ENCODE measurements at places on chromosomes 7 and 10.
A peak's percentile ranks its signal among the peaks of the same experiment; 100 is the strongest.

DNA sequence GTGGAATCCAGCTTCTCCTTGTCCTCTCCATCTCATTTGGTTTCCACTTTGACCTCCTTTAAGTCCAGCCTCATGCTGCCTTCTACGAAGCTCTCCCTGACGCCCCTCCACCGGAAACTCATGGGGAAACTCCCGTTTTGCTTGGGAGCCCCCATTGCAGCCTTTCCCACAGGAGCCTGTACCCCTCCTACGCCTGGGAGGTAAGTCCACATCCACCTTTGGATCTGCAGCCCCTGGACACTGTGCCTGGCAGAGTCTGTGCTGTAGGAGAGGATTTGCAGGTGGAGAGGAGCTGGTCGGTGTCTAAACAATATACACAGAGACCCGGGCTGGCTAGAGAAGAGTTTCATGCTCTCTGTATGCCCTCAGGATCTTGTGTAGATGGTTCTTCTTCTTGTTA, 296.1 kb downstream of the GLRX3 start:
- DNase-seq = no peak

DNA sequence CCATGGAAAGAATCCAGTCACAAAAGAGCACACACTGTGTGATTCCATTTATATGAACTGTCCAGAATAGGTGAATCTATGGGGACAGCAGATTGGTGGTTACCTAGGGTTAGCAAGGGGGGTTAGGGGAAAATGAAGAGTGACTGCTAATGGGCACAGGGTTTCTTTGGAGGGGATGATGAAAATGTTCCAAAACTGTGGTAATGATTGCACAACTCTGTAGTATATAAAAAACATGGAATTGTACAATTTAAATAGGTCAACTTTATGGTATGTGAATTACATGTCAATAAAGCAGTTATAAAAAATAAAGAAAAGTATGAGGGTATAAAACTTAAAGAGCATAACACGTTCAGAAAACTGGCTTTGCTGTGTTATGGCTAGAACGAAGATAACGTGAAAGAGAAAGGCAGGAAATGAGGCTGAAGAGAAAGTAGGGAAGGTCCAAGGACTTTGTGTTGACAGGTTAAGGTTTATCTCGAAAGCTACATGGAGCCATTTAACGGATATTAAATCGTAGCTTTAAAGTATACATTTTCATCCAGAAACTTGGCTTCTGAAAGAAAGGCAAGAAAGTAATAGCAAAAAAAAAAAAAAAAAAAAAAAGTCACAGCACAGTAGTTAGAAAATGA, 26.4 kb upstream of the MSS51 start:
- DNase-seq = no peak

DNA sequence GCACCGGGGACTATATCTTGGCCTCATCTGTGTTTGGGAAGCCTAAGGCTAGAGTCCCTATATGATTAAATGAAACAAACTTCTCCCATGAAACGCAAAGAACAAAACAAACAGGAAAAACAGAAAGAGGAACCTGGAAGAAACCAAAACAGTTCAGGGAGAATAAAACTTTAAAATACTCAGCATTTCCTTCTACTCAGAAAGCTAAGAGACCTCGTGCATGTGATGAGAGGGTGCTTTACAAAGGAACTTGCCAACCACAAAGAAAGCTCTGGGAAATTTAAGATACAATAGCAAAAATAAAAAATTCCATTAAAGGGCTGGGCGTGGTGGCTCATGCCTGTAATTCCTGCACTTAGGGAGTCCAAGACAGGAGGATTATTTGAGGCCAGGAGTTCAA, 6.9 kb downstream of the PILRA start:
- DNase-seq = no peak

DNA sequence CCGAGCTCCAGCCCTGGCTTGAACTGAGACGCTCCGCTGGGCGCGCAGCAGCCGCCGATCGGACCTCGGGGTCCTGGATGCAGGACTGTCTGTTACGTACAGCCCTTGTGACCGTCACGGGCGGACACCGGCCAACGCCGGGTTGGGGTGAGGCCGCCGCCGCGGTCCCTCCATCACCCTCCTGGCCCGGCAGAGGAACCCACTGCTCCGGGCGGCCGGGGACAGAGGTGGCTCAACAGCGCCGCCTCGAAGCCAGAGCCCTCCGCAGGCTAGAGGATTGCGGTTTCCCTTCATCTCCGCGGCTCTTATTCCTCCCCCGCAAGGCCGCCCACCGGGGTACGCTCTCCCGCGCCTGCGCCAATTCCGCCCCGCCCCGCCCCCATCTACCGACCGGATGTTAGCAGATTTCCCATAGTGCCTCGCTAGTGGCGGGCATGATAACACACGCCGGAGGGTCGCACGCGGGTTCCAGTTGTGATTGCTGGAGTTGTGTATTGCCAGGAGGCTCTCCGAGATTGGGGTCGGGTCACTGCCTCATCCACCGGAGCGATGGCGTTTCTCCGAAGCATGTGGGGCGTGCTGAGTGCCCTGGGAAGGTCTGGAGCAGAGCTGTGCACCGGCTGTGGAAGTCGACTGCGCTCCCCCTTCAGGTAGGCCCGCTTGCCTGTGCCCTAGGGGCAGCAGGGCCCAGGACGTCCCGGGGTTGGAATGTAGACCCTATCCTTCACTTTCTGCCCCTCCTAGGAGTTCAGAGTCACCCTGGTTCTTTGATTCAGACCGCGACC, at the start of gene TFAM:
TSS of gene TFAM (plus strand) at position 412 of the 785 bp plus-strand sequence. CDS start at position 550, 138 bp downstream.
- peak; percentile 84 for DNase-seq

DNA sequence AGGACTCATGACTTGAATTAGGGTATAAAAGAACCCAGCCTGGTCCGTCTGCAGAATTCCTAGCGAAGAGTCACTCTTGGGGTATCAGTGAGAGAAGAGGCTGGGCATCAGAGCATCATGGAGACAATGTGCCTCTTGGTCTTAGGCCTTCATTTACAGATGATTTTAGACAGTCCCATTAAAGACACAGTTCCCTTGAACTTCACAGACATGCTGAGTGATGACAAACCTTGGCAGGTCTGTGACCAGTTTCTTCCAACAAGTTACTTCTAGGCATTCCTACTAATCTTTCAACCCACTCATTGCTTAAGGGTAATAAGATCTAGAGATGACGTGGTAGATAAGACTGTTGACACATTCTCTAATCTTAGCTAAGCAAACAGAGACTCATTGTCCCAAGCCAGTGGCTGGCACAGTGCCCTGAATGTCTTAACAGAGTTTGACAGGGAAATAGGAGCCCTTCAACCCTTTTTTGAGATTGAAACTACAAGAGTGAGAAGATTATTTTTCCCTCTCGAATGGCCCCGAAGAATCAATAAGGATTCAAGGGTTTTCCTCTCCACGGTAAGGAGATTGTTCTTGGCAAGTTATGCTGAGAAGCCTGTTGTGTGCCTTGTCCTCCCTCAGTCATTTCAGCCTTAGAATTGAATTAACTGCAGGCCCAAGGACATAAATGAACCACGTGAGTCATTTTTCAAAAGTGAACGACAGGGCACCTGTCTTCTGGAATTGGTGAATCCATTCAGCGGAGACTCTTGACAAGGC, 281.1 kb downstream of the CCDC3 start:
- peak; percentile 36 for DNase-seq

DNA sequence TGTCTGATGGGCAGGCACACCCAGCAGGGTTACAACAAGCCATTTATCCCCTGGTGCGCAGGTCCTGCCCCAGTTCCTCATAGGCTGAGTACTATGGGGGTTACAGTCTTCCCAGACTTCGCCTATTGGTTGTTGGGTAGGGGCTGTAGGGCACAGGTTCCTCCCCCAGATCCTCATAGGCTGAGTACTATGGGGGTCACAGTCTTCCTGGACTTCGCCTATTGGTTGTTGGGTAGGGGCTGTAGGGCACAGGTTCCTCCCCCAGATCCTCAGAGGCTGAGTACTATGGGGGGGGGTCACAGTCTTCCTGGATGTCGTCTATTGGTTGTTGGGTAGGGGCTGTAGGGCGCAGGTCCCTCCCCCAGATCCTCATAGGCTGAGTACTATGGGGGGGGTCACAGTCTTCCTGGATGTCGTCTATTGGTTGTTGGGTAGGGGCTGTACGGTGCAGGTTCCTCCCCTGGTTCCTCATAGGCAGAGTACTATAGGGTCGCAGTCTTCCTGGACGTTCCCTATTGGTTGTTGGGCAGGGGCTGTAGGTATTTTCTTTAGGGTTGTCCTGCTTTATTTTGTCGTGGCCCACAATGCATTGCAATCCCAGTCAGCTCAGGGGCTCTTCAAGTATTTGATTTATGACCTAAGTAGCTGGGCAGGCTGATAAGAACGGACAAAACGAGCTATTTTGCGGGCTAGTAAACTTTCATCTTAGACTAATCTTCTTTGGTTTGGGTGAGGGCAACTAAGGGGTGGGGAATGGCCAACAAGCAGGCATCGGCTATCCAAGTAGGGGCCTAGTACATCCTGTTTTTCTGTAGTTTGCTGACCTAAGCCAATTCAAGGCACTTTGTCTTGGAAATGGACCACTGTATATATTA, 3.4 kb downstream of the LRRC27 start:
- DNase-seq = no peak

GRCh38 chr10:52903397-52903938, 130.9 kb upstream of the MBL2 start:
- DNase-seq = no peak

GRCh38 chr7:21352540-21353387, 75.1 kb upstream of the SP4 start:
- no peak for DNase-seq

GRCh38 chr7:137609500-137609899, 237.3 kb downstream of the DGKI start:
- DNase-seq = no peak

DNA sequence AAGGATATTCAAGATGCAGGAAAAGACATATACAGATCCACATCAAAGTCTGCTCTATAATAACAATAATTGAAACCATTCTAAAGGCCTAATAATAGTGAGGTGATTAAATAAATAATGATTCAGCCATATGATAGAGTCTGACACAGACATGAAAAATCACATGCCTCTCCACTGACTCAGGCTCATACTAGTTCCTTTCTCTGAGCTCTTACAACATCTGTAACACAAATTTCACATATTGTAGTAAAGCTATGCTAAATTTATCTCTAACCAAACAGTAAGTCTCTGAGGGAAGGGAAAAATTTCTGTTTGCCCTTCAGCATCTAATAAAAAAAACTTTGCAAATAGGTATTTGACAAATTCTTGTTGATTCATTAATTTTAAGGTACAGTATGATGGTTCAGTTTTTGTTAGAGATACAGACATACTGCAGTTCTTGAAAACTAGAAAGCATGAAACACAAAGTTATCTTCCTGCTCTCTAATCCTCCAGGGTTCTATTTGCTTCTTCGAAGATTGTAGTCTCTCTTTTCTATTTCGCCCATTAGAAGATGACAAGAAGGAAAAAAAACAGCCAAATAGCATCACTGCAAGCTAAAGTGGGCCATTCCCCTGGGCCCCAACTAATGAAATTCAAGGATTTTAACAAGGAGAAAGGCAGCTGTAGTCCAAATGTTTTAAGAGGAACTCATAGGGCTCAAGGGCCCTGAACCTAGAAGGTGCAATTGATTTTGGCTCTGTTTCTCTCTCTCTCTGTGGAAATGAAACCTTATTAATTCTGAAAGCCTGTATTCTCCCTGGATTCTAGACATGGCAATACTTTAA, 53.9 kb downstream of the CUBN start:
- no peak for DNase-seq

GRCh38 chr7:80885757-80886156, 33.1 kb downstream of the SEMA3C start:
- DNase-seq = no peak

GRCh38 chr10:110304394-110304779, 333 bp downstream of the SMNDC1 start:
- DNase-seq = no peak

GRCh38 chr7:76356823-76357222, 2.0 kb downstream of the YWHAG start:
- peak; percentile 30 for DNase-seq

GRCh38 chr7:118492466-118492865, 268.0 kb downstream of the ANKRD7 start:
- DNase-seq = no peak

DNA sequence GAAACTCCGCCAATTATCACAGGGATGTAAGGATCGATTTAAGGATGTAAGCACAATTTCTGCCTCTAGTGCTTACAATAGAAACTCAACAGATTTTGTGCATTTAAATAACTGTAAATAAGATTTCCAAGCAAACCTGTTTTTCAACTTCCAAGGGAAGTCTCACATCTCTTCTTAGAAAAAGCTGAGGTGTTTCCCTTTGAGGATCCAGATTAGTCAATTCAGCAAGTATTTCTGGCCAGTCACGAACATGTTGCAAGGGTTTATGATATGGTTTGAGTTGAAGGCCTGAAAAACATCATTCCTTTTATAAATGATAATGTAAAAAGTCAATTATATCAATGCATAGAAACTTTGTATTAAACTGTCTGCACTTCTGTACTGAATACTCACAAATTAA, 23.9 kb downstream of the KRIT1 start:
- DNase-seq = no peak

DNA sequence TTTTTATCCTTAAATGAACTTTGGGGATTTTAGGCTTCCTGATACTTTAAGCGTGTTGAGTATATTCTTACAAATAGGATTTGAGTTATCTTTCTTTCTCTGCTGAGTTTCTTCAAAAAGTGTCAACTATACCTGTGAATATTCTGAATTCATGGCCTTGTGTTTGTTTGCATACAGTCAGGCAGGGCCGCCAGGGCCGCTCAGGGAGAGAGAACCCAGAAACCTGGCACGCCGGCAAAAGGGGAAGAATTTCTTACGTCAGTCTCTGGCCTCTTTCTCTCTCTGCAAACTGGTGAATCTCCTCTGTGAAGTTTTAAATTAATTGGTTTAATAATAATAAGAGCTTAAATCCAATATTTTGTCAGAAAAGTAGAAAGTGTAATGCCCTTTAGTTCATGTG, 29.3 kb upstream of the BNIP3 start:
- no peak for DNase-seq

DNA sequence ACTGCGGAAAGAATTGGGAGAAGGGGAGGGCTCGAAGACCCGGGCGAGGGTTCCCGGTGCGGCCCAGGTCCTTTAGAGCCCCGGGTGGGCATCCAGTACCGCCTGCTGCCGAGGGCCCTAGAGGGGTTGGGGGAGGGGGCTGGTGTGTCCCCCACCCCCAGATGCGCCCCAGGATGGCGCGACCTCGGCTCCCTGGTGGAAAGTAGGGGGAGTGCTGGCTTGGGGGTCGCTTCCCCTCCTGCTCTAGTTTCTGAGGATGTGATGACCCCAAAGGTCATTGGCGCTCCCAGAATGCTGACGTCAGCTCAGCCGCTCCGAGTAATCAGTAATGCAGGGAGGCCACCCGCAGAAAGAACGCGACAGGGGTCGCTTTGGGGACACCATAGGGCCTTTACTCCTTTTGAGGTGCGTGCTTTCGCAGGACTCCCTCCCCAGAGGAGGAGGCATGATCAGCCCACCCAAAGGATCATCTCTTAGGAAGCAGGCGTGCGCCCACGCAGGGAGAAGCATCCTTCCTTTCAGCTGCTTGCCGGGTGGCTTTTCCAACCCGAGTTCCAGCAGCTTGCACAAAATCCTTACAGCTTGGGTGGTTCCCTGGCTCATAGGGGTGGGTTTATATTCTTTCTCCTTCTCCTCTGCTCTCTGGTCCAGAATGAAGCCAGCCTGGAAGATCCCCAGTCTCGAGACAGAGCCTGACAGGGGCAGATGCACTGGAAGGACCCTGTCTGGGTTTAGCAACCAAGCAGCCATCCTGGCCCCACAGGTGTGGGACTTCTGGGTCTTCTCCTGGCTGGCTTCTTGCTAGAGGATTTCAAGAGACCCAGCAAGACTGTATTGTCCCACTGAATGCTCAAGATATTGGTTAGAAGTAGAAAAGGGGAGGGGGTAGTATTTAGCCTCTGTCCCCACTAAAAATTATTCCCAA, 1.3 kb upstream of the PRKAG2 start:
- DNase-seq = no peak

- no peak for DNase-seq
These were observed 148.1 kb downstream of the ITGA8 start for GRCh38 chr10:15571575-15571974.

All from NCI-H1436 treated with DMSO at 0.1 percent for 48 hours (cell line).